Right cardiac atrium (tissue), 5 donors: ENCODE measurements at places on chromosomes 1 and 21. TPM values are rescaled to one million over a fixed set of nuclear protein-coding genes. Genes with fewer than 3 reads are reported as not detected.

DNA sequence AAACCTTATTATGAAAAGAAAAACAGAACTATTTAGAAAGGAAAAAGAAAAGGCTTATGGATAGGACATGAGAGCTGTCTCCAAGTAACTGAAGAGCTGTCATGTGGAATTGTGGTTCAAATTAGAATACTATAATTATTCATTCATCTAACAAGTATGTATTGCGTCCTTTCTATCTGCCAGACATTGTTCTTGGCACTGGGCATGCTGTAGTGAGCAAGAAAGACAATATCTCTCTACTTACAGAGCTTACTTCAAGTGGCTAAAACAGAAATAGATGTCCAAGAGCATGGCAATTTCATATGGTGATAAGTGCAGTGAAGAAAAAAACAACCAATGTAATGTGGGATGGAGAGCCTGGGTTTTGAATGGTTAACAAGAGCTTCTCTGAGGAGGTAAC lies 413.0 kb downstream of the DPYD start:
- DNase-seq: no peak

DNA sequence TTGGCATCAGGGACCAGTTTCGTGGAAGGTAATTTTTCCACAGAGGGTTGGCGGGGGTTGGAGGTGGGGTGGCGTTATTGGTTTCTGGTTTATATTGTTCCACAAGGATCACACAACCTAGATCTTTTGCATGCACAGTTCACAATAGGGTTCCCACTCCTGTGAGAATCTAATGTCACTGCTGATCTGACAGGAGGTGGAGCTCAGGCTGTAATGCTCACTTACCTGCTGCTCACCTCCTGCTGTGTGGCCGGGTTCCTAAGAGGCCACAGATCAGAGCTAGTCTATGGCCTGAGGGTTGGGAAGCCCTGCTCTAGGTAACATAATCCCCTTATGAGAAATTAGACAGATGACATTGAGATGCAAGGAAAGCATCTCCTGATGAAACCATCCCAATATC lies 12.6 kb downstream of the GBP5 start:
- DNase-seq: no peak

DNA sequence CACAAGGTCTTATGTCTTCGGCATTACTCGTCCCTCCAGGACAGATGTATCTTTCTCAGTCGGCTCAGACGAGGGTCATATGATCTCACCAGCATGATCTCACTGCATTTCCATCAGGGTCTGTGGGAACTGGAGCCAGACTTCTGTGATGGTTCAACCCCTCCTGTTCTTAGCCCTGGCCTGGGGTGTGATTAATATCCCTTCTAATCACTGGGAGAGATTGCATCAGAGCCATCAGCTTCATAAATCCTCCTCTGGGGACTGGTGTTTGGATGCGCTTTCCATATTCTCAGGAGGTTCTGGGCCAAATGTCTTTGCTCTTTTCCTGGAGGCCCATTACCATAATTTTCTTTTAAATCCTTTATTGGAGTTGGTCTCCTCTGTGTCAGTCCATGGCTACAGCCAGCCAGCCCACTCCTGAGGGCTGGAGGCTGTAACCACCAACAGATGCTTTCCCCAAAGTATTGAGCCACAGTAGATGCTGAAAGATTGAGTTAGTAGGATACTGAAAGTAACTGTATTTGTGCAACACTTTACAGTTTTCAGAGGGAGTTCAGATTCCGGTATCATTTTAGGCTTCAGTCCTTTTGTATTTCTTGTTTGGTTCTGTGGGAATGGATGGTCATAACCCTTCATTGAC lies 20.0 kb downstream of the CACNA1E start:
- no peak for DNase-seq

- peak; percentile 96 for DNase-seq
Observed at GRCh38 chr1:27556781-27557595, 47.0 kb downstream of the AHDC1 start.

PI4KB gene
- 45.5 TPM for total RNA-seq

- peak; percentile 84 for DNase-seq
Observed at GRCh38 chr1:45802343-45803298, 791 bp upstream of the MAST2 start.

DNA sequence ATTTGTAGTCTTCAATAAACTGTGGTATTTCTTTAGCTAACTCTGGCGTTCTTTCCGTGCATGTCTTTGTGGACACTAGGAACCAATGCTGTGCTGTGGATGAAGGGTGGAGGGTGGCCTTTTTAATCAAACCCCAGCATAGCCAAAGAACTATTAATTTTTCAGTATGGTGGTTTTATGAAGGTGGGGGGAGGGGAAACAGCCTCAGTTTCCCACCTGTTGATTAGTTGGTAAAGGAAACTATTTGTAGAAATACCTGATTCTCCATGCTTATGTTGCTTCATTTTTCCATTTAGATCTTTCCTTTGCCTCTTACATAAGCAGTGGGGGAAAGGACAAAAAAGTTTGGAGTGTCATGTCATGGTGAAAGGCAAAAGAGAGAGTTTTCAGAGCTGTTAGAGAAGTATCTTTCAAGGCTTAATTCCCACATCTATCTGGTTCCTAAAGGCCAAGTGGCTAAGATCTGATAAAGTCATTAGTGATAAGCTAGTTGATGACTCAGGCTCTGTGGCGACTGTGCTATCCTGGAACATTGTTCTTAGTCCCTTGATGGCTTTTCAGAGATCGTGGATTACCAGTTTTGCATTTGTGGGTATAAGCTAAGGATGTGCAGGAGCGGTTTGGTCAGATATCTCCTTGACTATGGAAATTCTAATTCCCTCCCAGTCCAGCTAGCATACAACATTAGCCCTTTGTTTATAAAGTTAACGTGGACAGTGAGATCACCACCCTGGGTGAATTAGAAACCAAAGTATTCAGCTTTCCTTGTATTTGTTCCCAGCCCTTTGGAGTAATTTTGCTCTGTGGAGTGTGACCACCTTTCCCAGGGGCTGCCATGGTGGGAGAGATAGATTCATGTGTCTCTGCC lies 8.7 kb upstream of the HAX1 start:
- no peak for DNase-seq

DNA sequence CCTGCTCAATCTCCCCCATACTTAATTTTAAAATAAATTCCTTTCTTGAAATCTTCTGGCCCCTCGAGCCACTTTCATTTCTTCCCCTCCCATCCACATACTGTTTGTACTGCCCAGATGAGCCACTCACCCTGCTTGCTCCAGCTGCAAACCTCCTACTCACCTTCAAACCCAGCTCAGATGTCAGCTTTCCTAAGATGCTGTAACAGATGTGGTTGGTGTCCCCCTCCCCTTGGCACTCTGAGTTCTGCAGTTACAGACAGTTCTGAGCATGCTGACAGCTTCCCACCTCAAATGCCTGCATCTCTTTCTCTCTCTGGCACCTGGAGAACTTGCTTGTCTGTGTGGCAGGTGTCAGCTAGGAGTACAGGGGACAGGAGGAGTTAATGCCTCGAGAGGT lies 106.7 kb downstream of the PTPRU start:
- no peak for DNase-seq

- peak; percentile 24 for DNase-seq
Observed at GRCh38 chr21:42644223-42645208, 8.9 kb upstream of the PDE9A start.

DNA sequence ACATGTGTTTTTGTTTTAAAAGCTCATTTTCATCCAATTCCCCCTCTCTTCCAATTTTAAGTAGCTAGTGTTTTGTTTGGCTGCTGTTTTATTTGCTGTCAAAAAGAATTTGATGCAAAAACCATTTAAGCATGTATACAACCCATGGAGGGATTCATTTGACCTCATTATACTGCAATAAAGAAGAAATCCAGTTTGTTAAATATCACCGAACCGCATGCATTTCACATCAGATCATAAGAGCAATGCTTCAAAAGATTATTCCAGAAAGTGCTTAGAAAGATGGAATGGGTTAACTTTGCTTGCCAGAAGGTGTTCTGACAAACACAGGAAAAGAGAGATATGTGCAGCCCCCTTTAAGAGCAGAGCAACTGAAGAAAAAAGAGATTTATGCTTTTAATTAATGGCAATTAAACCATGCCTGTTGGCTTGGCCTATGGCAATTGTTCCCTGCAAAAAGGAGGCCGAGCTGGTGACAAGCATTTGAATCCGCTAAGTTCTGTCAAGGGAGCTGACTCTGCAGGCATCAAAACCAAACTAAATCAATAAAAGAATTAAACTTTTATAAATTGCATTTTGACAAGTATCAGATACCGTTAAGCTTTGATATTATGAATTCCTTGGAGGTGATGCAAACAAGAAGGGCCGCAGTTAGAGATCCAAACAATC lies 14.4 kb upstream of the BARHL2 start:
- no peak for DNase-seq

GRCh38 chr1:56404066-56404465 lies 175.3 kb downstream of the PLPP3 start:
- DNase-seq: peak; percentile 60

SLC22A15 gene
- 6.4 TPM for total RNA-seq

ATP1A4 gene
- 0.08 TPM for total RNA-seq

DNA sequence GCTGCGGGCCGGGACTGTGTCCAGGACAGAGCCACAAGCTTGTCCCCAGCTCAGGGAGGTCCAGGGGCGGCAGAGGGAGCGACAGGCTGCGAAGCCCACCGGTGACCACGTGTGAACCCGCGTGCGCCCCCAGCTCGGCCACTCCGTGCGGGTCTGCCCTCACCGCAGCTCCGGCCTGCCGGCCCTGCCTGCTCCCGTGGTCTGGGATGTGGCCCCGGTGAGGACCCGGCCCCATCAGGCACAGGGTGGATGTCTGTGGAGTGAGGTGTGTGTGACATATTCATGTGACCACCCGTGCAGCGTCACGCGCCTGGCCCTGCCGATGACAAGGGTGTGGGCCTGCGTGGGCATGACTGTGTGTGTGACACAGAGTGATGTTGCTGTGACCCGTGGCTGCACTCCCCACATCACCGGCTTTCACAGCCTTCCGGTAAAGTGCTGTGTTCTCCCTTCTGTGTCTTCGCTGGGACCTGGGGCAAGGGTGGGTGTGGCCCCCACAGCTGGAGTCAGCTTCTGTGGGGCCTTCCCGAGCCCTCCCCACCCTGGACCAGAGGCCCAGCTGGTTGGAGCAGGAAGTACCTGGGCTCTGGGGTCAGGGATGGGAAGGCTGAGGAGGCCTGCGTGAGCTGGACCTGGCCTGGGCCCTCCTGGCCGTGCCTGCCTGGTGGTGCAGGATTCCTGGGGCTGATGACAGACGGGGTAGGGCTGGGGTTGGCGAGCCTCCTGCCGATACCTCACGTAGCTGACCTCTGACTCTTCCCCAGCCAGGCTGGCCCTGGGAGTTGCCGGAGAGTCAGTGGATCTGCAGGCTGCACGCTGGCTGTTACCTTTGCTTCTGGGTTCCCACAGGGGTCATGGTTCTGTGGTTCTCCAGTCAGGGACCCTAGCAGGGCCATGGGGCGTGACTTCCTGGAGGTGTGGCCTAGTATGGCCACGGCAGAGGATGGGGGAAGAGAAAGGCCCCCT lies 4.1 kb downstream of the RNF223 start:
- DNase-seq: no peak

DNA sequence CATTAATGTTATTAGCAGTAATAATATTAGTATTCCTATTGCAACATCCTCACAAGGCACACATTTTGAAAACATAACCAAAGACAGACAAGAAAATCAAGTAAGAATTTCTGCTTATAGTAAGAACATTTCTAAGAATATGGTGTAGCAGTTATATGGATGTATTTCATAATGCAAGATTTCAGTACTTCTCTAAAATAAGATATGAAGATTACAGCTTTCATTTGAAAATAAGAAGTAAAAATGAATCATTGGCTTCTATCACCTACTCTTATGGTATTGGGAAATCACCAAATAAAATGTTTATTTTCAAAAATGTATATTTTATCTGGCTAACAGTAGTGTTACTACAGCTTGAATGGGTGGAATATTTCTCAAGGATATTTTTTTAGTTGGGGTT lies 103.8 kb upstream of the USP25 start:
- DNase-seq: no peak

DNA sequence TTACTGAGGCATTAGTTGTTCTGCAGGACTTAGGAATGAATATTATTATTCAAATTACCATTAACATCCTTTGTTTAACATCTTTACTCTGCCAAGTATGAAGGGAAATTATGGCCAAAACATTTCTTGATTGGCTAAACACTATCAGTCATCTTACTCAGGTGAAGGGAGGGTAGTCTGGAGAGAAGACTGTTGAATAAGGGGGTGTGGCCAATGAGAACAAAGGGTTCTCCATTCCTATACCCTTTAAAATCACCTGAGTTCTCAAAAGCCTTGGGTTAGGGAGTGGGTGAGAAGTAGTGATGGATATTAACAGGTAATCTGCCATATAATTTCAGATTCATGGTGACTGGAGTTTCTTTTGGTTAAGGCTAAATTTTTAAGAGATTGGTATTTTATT lies 19.3 kb downstream of the CRYZL1 start:
- DNase-seq: no peak

DNA sequence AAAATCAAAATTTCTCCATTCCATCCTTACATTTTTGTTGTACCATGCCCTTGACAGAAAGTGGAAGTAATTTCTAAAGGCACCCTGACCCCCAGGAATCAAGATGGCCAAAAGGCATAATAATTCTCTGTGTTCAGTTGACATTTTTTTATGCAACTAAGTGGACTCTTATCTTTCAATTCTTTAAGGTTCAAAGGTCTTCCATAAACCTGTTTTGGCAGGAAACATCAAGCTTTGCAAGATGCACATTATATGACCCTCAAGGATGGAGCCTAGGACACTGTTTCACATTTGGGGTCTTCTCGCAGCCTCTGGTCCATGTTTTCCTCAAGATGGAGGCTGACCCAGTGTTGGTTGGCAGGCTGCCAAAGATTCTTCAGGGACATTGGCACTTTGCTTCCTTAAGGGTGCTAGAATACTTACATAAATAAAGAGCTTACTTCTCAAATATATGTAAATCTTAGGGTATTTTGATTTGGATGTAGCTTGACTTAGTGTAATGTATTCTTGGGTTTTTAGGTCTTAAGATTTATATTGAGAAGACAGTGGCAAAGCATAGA lies 48.0 kb upstream of the COG2 start:
- no peak for DNase-seq

DNA sequence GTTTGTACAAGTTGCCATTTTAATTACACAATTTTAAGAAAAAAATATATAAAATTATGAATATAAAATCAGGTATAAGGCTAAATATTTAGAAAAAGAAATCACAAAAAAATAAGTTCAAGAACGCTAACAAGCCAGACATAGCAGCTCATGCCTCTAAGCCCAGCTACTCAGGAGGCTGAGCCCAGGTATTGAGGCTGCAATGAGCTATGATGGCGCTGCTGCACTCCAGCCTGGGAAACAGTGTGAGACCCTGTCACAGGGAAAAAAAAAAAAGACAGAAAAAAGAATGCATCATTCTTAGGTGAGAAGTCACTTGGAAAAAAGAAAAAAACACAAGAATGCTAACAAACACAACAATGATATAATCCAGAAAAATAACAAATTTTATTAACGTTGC lies 112.3 kb upstream of the PRDX6 start:
- no peak for DNase-seq

IFNLR1 gene
- 6.1 TPM for total RNA-seq

- DNase-seq: no peak
Observed at GRCh38 chr1:61585714-61586113, 139.2 kb downstream of the TM2D1 start.

GRCh38 chr1:113194846-113195830 lies 122.1 kb downstream of the LRIG2 start:
- no peak for DNase-seq
